Activated gamma-delta T cell treated with Interleukin-2 at 50 U/mL for 16 hours (primary cell): ENCODE measurements at places on chromosomes 4 and X.

DNA sequence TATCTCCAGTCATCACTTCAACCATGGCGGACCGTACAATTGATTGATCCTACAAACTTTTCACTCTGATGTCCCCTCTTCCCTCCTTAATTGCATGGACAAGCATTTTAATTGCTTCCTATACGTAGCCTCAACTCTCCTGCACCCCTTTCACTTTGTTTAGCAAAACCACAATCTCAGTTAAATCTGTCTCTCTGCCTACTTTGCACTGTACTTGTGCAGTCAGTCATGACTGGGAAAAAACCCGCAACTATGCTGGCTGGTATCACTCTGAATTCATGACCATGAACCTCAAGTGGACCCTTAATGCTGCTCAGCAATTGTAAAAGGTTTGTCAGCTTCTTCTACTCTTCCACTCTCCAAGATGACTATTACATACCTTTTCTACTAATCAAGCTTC is 51.7 kb upstream of the AFF2 start:
- DNase-seq, result no peak

- DNase-seq, result no peak
Observed at GRCh38 chr4:63799166-63799565, 610.1 kb downstream of the TECRL start.

GRCh38 chrX:81259020-81259713 is 57.3 kb downstream of the SH3BGRL start:
- DNase-seq, result no peak

DNA sequence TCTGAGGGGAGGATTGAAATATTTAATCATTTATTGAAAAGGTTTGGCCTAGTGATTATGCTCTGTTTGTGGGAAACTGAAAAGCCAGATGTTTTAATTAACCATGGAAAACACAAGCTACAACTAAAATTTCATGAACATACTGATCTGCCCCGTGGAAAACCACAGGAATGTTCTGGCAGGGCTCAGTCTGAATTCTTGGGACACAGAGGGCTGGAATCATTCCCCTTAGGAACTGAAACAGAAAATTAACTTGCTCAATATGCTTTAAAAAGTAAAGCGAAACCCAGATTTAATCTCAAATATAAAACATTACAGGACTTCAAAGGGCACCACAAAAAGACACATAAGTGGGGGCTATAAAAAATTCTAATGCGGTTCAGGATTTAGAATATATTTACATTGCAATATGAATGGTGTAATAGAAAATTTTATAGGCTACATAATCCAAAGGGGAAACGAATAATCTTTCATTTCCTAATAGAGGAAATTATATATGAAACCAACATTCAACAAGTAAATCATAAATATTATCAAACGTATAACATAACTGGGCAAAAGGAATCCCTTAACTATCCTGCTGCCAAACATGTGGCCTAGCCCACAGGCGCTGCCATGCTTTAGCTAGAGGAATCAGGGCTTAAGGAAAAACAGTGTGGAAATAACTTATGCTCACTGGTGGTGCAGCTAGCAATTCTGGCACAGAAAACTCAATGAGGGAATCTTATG is 70.9 kb downstream of the APBB2 start:
- no peak for DNase-seq

GRCh38 chr4:102114118-102114630 is 231.1 kb downstream of the SLC39A8 start:
- DNase-seq, result no peak
